Activated T-helper 1 cell treated with anti-CD3 and anti-CD28 coated beads, Interleukin-12 subunit alpha, Interleukin-12 subunit beta, Interleukin-2, Interleukin-4 antibody, amounts not matched to agents 30 ng/mL and 10 ng/mL and 1 ng/mL, durations not matched to agents 14 hours and 24 hours and 36 hours (primary cell): ENCODE measurements at places on chromosomes 5 and 9.

GRCh38 chr5:149283626-149284480 lies 12.2 kb downstream of the AFAP1L1 start:
- no peak for DNase-seq

DNA sequence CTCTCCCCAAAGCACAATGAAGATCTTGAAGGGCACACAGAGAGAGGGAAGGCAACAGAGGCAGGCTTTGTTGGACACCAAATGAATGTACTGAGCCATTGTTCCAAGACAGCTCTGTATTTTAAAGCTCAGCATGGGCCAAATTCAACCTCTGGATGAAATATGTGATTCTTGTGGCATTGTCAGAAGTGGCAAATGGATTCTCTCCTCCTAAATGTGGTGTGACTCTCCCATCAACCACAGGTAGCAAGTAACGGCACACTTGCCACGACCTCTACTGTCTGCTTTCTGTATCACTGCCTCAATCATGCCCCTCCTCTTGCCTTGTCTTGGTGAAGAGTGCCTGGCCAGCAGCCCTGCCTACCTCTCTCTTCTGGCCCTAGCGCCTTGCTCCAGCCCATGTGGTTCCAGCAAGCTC lies 6.1 kb upstream of the MOB3B start:
- no peak for DNase-seq

- no peak for DNase-seq
Observed at GRCh38 chr5:17879276-17879675, 245.0 kb downstream of the TAF11L14 start.

- DNase-seq, result no peak
Observed at GRCh38 chr5:95382801-95383200, 8.4 kb upstream of the FAM81B start.

DNA sequence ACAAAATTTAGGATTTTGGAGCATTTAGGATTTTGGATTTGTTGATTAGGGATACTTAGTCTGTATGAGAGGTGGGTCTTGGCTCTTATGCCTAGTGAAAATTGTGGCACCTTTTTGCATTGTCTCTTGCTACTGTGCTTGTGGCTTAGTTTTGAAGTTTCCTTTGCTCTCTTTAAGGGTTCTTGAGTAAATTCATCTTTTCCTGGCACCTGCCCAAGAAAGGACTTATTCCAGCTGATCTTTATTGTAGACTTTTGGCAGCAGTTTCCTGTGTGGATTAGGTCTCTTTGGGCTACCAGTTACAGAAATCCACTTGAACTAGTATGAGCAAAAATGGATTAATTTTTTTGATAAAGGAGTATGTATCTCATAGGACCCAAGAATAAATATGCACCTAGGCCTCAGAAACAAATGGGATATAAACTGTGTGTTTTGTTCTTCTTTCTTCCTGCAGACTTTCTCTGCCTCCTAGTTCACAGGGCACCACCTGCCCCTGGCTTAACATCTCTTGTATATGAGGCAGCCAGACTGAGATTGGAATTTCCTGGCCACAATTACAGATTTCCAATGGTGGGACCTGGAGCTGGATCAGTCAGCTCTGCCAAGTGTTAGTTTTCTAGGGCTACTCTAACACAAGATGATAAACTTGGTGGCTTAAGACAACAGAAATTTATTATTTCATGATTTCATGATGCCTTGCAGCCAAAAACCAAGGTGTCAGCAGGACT lies 44.6 kb downstream of the FOCAD start:
- no peak for DNase-seq

DNA sequence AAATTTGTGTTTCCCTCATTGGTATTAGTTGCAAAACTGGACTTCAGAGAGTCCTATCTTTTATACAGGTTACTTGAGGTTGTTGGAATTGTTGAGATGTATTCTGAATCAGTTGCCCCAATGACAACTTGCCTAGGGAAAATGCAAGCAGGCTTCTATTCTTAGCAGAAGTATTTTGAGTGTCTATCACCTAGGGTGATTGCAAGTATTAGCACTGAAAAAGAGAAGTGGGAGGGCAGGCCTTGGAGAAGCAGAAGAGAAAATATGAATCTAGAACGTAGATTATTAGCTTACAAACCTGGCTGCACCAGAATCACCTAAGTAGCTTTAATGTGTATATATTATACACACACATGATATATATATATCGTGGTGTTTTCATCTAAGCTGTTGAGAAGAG lies 43.2 kb downstream of the ADAMTS12 start:
- no peak for DNase-seq

DNA sequence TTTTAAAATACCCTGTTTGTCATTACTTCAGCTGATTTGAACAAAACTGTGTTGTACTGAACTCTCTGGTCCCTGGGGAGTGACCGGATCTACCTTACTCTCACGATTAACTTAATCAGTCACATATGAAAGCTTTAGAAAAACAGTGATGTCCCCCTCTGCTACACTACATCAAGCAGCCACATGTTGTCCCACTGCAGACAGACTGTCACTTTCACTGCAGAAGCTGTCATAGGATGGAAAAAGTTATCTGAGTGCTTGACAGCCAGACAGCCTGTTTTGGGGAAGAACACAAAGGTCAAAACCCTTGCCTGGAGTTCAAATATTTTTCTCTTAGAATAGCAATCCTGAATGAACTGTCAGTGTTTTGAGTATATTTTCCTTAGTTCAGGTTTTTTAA lies 546.4 kb downstream of the DTWD2 start:
- no peak for DNase-seq

DNA sequence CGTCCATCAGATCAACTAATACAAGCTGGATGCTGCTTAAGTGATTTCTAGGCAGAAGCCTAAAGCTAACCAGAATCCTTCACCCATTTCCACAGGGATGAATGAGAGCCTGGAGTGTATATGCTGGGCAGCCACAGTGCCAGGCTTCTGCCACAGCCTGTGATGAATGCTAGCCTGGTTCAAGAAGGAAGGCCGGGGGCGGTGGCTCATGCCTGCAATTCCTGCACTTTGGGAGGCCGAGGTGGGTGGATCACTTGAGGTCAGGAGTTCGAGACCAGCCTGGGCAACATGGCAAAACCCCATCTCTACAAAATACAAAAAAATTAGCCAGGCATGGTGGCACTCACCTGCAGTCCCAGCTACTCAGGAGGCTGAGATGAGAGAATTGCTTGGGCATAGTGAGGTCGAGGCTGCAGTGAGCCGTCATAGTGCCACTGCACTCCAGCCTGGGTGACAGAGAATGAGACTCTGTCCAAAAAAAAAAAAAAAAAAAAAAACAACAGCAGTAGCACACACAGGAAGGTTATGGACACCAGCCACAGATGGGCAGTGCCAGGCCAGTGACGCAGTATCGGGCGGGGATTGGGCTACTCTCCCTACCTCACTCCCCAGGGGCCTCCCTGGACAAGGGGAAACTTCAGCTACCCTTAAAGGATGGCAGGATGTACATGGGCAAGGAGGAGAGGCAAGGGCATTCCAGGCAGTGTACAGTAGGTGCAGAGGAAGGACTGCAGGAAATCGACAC lies 23.1 kb upstream of the HMCN2 start:
- no peak for DNase-seq

GRCh38 chr5:81924442-81924841 lies 47.4 kb upstream of the ATG10 start:
- DNase-seq, result no peak

GRCh38 chr5:81014348-81014747 lies 54.2 kb downstream of the RASGRF2 start:
- no peak for DNase-seq

DNA sequence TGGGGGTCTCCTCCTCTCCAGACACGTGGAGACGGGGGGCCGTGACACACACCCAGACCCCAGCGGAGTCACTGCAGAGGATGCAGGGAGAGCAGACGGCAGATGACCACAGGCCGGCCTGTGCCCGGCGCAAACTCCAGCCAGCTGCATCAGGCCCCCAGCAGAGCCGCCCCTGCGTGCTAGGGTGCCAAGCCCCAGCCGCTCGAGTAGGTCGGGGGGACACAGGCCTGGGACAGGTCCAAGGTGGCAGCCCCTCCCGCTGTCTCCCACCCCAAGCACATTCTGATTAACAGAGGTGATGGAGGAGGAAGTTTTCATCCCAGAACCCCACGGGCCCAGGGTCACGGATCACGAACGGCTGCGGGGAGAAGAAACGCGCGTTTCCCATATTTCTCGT lies 14.4 kb downstream of the NACC2 start:
- DNase-seq, result no peak

DNA sequence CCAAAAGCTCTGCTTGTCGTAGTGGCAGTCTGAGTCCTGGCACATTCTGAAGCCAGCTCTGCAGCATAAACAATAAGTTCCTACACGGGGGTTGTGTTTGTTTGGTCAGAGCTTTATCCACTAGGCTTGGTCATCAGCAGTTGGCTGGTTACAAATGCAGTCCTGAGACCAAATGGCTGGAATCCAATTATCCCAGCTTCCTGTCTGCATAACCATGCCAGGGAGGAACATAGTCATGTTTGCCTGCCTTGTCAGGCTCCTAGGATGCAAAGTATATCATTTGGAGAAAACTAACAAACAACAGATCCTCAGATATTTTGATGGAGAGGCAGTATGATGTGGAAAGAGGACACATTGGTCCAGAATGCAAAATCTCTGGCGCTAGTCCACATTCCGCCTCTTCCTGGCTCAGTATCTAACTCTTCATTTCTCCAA lies 85.8 kb downstream of the FBXO38 start:
- DNase-seq, result no peak

GRCh38 chr5:124593952-124594351 lies 152.5 kb downstream of the ZNF608 start:
- DNase-seq, result no peak

- no peak for DNase-seq
Observed at GRCh38 chr5:89211836-89212235, 328.9 kb upstream of the MEF2C start.

- DNase-seq, result no peak
Observed at GRCh38 chr9:37956904-37957663, 53.2 kb upstream of the SLC25A51 start.

DNA sequence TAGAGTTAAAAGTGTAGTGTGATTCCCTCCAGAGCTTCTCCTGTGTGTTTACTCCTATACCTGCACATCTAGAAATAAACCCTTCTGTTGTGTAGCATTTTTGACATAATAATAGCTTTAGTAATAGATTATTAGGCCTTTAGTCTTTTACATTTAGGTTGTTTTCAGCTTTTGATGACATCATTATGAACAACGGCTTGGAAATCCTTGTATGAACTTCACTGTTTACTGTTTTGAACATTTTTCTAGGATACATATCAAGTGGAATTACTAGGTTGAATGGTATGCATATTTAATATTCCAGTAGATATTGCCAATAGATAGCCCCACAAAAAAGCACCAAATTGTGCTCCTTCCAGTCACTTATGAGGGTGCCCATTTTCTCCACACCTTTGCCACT lies 174.0 kb downstream of the ARHGAP26 start:
- DNase-seq, result no peak

GRCh38 chr9:91736898-91737601 lies 213.0 kb downstream of the ROR2 start:
- DNase-seq, result no peak

GRCh38 chr9:95452176-95452575 lies 64.6 kb downstream of the PTCH1 start:
- no peak for DNase-seq

DNA sequence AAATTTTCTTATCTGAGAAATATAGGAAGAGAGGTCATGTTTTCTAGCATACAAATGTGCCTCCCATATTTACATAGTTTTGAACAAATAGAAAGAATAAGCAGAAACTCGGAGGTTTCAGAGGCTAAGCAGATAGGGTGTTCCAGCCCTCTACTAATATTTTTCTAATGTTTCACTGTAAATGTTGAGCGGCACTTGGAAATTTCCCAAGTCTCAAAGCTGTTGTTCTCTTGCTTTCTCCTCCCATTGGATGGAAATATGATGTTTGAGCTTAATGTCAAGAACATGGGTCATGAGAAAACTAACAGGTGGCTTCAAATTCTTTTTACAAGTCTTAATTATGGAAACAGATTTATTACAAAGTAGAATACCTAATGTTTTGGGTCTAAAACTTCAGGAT lies 5.1 kb downstream of the SPINK1 start:
- DNase-seq, result no peak

DNA sequence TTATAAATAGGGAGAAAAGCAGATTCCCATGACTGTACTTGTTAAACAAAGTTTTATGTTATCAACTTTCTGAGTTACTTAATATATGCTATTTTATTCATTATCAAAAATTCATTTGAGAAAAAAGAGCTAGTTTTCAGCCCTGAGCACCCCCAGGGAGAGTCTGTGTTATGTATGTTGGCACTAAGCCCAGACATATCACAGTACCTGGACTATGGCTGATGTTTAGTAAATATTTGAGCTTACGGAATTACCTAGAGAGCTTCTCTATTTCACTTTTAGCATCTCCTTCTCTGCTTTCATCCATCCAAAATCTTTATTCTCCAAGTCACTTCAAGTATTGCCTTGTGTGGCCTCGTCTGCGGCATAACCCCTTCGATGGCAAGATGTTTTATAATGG lies 225.9 kb upstream of the PCSK5 start:
- DNase-seq, result no peak

DNA sequence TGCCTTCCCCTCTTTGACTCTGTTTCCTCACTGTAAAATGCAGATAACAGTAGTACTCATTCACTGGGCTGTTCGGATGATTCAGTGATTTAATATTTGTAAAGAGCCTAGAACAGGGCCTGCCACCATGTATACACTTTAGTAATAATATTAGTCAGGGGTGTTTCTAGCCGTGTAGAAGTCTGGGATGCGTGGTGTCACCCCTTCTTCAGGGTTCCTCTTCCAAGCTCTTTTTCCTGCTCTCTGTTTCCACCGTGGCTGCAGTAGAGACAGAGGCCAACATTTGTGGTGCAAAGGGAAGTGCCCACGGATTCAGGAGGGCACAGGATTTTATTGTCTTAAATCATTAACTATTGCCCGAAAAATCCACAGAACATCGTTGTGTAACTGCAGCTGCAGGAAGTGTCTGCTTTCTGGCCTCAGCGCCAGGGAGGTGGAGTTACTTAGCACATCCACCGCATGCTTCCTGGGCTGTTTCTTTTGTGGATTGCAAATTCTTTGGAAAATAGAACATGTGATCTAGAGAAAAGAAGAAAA lies 61.7 kb downstream of the TRIO start:
- DNase-seq, result no peak

GRCh38 chr9:5846501-5846921 lies 13.6 kb upstream of the ERMP1 start:
- DNase-seq, result no peak

DNA sequence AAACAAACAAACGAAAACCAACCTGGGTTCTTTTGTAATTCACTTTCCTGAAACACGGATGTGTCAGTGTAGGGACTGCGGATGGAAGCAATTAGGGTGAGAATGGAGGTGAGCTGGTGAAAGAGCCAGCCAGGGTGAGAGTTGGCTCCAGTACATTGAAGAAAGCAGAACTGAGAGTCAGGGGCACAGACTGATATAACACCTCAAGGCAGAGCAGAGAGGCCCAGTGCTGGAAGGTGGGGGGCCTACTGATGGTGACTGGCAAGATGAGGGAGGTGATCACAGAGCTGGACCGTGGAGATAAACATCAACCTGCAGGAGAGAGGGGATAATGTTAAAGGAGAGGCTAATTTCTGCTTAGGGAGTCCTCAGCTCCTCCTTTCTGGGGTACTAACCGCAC lies 221.1 kb downstream of the MAN2A1 start:
- no peak for DNase-seq
